ENCODE measurements at places on chromosomes 1 and 21.

DNA sequence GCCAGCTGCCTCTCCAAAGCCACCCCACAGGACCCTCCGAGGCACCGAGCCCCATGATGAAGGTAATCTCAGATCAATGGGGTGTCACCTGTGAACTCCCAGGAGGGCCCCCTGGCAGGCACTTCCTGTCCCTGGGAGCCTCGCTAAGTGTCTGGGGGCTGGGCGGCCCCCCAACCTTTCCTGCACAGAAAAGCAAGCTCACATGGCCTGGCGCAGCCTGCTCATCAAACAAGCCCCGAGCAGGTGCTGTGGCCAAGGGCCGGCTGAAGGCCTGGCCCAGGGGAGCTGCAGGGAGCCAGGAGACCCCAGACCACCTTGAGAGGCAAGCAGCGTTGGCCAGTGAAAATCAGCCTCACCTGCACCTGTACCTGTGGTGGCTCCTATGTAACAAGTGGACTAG lies 2.9 kb downstream of the RIPK4 start:
- no peak for DNase-seq

DNA sequence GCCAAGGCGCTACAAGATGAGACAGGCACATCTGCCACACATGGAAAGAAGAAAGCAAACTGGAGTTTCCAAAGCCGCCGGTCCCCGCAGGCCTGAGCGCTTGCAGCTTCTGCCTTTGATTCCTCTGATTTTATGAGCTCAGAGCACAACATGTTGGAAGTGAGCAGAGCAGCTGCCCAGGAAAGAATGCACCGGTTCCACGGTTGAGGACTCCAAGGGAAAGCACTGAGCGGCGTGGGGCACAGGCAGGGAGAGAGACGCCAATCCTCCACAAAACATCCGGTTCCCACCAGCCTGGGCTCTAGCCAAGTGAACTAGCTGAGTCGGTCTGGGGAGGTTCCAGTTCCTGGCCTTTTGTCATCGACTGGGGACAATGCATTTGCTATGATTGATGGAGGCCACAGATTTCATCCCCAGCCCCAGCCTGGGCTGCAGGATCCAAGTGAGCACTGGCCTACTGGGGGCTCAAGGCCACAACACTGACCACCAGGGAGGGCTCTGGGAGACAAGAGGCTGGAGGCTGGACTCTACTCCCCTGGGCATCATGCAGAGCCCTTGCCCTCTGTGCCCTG lies 253.1 kb upstream of the IRF2BP2 start:
- no peak for DNase-seq

- DNase-seq: no peak
Observed at GRCh38 chr1:224057461-224058199, 56.3 kb upstream of the FBXO28 start.

- DNase-seq: no peak
Observed at GRCh38 chr1:93111561-93111960, 32.5 kb downstream of the MTF2 start.

GRCh38 chr1:54037476-54037875 lies 15.5 kb downstream of the TMEM59 start:
- DNase-seq: no peak

DNA sequence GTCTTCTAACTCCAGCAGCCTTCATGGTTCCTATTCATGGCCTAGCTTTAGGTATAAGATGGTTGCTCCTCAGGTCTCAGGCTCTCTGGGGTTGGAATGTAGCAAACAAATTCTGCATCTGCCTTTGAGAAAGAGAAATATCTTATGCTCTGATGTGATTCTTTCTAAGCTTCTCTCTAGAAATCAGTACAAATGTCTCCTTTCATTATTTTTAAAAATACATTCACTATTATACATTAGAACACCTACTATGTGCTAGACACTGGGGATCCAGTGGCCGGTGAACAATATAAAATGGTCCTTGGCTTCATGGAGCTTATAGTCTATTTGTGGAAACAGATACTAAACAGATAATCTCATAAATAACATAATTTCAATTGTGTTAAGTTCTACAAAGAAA lies 16.1 kb upstream of the TMEM39B start:
- no peak for DNase-seq

DNA sequence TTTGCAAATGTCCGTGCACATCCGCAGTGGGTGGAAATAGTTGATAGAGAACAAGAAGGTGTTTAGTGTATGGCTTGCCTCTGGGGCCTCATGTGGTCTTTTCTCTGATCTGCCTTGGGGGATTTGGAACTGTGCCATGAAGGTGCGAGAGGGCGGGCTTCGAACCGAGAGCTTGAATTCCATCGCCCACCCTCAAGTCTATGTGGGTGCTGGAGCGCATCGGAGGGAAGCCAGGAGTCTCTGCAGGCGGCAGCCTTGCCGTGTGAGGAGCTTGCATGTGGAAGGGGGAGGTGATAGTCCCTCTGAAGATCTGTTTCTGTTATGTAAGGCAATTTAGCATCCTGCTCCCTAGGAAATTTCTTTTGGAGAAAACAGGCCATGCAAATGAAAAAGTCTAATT lies 119.6 kb downstream of the HUNK start:
- DNase-seq: no peak

DNA sequence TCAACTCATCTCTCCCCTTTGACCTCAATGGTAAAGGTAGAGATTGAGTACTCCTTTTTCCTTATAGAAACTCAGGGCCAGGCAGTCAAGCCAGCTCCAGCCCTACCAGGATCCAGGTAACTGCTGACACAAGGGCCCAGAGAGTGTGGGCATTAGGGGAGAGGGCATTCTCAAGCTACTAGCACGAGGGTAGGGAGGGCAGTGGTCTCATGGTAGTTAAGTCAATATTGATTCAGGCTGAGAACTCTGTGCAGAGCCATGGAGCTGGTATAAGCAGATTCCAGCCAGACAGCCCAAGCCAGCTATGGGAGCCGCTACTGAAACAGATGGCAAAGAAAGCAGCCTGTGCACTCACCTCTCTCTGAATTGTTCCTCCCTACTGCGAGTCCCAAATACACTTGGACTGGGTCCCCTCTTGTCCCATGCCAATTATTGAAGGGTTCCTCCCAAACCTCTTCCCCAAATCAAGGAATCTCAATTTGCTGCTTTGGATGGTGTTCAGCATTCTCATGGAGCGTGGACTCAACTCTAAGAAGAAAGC lies 2.8 kb downstream of the PI4KB start:
- no peak for DNase-seq

DNA sequence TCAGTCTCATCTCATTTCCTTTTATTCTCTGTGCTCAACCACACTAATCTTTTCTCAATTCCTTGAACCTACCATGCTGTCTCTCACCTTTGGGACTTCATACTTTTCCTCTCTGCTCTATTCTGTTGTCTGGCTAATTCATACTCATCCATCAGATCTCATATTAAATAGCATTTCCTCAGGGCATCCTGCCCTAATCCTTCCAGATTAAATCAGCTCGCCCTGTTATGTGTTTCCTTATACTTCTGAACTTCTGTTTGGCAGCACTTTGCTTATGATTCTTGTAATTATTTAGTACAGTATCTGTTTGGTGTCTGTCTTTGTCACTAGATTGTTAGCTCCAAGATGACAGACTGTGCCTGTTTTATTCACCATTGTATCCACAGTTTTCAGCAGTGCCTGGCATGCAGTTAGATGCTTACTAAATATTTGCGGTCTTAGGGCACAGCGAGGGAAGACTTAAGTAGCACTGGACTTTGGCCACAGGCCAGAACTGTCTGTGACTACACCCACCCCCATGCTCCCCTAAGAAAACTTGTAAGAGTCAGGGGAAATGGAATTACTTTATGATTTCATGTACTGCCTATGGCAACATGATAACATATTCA lies 9.9 kb upstream of the CAP1 start:
- DNase-seq: no peak

DNA sequence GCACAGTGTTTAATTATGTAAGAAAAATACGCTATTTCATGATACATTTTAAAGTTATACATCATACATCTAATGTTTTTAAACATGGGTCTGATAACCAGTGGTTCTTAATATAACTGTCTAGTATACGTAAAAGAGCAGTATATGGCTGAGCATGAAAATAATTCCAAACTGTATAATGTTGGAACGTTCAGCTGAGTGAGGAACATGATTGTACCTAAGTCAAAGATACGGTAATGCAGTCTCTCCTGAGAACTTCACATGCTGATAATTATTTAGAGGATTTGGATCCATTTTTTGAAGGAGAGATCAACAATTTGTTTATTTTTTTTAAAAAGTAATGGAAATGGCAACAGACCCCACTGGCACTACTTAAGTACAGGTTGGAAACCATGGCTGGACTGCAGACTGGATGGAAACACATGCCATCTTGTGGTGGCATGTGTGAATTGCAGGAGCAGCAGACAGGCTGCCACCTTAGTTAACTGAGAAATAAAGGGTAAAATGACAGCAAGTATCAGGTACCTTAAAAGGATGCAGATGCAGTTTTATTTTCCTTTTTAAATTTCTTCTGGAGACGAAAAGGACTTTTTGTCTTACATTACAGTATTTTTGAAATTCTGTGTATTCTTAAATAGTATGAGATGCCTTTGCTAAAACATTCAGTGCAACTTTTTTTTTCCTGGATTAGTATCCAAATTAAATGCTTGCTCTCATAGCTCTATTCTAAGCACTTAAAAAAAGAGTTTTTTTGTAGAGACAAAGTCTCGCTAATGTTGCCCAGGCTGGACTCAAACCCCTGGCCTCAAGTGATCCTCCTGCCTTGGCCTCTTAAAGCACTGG lies 73.8 kb downstream of the MTR start:
- peak; percentile 7 for DNase-seq

- no peak for DNase-seq
Observed at GRCh38 chr1:169949139-169949538, 55.4 kb upstream of the SCYL3 start.
